ENCODE measurements at places on chromosomes 6 and 20. TPM values are rescaled to one million over a fixed set of nuclear protein-coding genes. Genes with fewer than 3 reads are reported as not detected.

- no peak for DNase-seq
These were observed 29.9 kb downstream of the BCAS1 start for GRCh38 chr20:54040531-54040930.

GRCh38 chr6:100342830-100343229 lies 121.9 kb downstream of the SIM1 start:
- peak; percentile 82 for DNase-seq

DNA sequence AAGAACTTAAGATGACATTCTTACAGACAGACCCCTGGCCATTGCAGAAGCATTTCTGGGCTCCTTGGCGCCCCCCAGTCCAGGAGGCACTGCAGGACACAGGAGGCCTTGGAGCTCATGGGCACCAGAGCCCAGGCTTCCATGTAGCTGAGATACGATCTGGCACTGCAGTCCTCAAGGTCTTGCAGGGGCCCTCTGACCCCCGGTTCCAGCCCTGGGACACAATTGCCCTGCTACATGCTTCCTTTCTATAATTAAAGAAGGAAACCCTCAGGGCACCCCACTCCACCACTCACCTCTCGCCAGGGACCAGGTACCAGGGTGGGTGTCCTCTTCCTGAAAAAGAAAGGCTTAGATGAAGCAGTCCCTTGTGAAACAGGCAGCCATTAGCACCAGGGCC lies 33.6 kb downstream of the WFDC3 start:
- no peak for DNase-seq

DNA sequence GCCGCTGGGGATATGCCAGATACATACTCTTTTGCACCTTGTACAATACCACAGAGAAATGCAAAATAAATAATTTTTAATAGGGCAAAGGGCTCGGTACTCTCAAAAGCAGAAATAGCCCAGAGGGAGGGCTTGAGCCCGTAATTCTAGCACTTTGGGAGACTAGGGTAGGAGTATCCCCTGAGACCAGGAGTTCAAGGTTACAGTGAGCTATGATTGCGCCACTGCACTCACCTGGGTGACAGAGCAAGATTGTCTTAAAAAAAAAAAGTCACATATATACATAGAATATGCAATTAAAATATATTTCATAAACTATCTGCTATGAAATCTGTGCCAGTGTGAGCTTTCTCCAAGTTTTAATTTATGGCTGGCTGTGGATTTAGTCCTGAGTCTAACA lies 818 bp upstream of the TRMT11 start:
- DNase-seq: no peak

DNA sequence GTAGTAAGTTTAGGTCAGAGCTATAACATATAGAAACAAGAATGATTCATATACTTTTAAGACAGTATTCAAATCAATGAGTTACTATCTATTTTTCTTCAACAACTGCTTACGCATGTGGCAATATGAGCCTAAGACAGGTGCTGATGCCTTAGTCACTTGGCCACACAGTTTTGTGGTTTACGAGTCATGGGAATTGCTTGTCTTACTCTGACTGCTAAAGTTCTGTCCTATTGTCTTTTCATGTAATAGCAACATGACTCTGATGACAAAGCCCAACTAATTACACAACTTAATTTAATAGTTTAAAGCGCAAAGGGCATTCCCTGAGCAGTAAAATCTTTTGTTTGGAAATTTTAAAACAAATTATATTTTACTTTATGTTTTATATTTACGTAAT lies 159.3 kb upstream of the CENPW start:
- DNase-seq: peak; percentile 54

GRCh38 chr6:1796706-1797529 lies 187.2 kb downstream of the FOXC1 start:
- peak; percentile 25 for DNase-seq

- DNase-seq: no peak
These were observed 107.6 kb downstream of the THBS2 start for GRCh38 chr6:169145991-169146501.

DNA sequence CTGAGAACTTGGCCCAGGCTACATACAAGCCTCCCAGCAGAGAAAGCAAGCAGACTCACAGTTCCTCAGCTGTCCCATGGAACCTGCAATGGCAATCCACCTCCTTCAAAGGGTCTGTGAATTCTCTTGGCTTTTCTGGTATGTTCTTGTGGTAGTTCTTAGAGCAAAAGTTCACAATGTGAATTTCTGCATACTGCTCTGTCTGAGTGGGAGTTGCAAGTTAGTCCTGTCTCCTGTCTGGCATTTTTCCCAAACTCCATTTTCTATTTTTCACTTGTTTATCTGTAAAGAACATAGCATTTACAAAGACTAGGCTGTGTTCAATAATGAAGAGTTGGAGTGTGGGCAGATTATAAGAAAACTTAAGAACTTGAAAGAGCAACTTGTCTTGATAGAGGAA lies 269.9 kb downstream of the BCKDHB start:
- DNase-seq: peak; percentile 6

GRCh38 chr6:49551866-49552129 lies 1.3 kb downstream of the C6orf141 start:
- DNase-seq: no peak

DNA sequence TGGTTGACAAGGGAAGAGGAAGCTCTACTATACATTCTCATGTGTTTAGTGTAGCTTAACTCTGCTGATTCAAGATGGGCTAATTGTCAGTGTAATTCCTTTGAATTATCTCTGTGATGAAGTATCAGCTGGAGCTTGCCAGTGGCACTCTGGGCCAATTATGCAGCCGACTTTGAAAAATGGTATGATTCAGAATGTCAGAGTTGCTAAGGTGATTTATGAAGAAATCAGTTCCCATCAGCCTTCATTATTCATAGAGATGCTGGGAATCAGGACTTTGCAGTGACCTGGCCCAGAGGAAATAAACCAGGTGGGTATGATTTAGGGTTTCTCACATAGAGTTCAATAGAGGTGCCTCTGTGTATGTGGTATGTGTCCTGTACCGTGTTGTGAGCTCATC lies 33.4 kb downstream of the KCNS1 start:
- DNase-seq: no peak

GRCh38 chr6:46035242-46035641 lies 19.6 kb upstream of the CLIC5 start:
- DNase-seq: peak; percentile 46

The PKIB gene
- total RNA-seq: not detected

The NRSN1 gene
- not detected for total RNA-seq

The SLC12A5 gene
- 1.8 TPM for total RNA-seq

The IL20RA gene
- not detected for total RNA-seq

The NKX2-2 gene
- not detected for total RNA-seq

The PLCB1 gene
- total RNA-seq: 53.4 TPM

The ABHD12 gene
- total RNA-seq: 36.0 TPM
